ENCODE measurements at places on chromosomes 4 and X.

GRCh38 chr4:169248645-169249044 is 22.1 kb downstream of the SH3RF1 start:
- DNase-seq = no peak

DNA sequence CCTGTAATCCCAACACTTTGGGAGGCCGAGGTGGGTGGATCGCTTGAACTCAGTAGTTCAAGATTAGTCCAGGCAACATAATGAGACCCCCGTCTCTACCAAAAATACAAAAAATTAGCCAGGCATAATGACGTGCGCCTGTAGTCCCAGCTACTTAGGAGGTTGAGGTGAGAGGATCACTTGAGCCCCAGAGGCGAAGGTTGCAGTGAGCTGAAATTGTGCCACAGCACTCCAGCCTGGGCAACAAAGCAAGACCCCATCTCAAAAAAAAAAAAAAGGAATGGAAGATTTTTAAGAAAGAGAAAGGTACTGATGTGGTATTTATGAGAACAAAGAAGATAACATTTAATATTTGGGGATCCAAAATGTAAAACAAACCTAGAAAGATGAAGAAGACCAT is 27.0 kb upstream of the NMU start:
- DNase-seq = no peak

GRCh38 chrX:72052415-72053090 is 79.2 kb downstream of the RTL5 start:
- no peak for DNase-seq

- DNase-seq = no peak
These were observed 652.2 kb upstream of the DIPK2B start for GRCh38 chrX:45852884-45853283.

GRCh38 chrX:9789555-9789954 is 3.3 kb downstream of the SHROOM2 start:
- no peak for DNase-seq

- peak; percentile 79 for DNase-seq
These were observed 3.0 kb upstream of the CITED1 start for GRCh38 chrX:72308566-72309296.

- DNase-seq = no peak
These were observed 755.8 kb downstream of the RPA4 start for GRCh38 chrX:97639526-97639925.

- no peak for DNase-seq
These were observed 961.8 kb upstream of the TENM3 start for GRCh38 chr4:181281451-181281850.

DNA sequence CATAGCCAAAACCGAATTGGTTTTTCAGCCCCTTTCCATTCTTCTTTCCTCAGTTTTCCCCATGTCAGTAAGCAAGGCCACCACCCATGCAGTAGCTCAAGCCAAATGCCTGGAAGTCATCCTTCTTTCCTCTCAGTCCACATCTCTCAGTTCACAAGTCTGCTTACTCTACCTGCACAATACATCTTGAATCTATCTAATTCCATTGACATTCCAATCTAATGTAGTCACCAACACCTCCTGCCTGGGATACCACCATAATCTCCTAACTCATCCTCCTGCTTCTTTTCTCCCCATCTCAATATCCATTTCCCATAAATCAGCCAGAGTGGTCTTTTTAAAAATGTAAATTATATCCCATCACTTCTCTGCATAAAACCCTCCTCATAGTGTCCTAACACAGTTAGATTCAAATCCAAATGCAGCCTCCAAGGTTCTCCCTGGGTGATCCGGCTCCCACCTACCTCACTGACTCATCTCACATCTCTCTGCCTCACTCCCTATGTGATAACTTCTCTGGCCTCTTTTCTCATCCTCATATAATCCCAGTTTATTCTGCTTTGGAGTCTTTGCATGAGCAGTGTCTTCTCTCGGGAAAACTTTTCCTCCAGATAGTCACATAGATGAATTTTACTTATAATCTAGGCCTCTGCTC is 26.9 kb downstream of the KCNIP4 start:
- DNase-seq = no peak

GRCh38 chrX:54551801-54552200 is 21.8 kb downstream of the GNL3L start:
- DNase-seq = no peak

GRCh38 chr4:70874268-70875156 is 27.7 kb upstream of the MOB1B start:
- no peak for DNase-seq

- no peak for DNase-seq
These were observed 77.6 kb downstream of the FBXL5 start for GRCh38 chr4:15577508-15577907.

DNA sequence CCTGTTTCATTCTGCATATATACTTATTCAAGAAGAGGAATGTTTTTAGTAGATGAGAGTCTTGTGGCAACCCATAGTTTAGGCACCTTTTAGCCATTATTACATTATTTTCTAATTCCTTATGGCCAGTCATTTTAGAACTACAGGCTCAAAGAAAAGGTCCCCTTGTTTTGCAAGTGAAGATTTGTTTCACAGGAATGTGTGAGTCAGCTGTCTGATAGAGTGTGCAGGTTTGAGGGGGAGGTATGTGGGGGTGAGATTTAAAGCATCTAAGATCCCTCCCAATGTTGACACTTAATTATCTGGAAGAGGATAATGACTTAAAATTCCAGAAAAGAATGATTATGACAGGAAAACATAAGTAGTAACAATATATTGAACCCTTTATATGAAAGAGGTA is 495.6 kb downstream of the KCNIP4 start:
- no peak for DNase-seq

DNA sequence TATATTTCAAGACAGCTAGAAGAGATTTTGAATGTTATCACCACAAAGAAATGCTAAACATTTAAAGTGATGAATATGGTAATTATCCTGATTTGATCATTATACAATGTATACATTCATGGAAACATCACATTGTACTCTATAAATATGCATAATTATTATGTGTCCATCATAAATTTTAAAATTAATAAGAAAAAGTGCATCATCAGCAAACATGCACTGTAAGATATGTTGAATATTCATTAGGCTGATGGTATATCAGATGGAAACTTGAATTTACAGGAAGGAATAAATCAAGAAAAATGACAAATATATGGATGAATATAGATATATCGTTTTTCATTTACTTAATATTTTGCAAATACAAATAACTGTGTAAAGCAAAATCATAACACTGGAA is 812.1 kb upstream of the INTU start:
- no peak for DNase-seq

DNA sequence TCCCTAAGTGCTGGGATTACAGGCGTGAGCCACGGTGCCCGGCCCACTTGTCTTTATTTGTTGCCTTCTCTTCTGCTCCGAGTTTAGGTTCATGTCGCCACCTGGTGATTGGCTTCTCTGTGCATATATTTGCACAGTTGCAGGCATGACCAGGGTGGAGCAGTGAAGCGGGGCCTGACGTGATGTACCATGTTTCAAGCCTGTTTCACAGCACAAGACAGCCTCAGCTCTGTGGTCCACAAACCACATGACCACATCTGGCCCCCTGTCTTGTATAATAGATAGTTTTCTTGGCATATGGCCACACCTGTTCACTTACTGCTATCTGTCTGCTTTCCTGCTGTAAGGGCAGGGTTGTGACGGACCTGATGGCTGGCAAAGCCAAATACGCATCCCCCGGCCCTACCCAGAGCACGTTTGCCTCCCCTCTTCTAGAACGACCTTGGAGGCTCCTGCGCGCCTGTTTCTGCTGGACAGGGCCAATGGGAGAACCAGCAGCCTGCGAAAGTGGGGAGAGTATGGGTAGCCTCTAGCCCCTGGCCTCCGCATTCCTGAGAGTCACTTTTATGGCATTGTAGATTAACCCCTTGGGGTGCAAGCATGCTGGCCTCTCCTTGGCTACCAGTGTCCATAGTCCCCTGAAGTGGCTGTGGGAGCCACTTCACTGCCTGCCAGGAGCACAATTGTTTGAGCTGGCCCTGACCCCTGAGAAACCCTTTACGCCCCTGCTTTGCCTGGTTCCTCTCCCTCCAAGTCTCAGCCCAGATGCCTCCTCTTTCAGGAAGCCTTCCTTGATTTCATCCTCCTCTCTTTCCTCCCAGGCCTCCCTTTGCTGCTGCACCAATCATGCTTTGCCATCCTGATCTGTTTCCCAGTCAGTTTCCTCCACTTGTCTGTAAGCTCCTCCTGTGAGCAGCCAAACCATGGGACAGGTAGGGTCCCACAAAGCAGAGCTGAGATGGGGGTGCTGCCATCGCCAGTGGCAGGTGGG is 6.0 kb upstream of the SH3TC1 start:
- peak; percentile 67 for DNase-seq
